ENCODE measurements at places on chromosomes 3 and 15.

DNA sequence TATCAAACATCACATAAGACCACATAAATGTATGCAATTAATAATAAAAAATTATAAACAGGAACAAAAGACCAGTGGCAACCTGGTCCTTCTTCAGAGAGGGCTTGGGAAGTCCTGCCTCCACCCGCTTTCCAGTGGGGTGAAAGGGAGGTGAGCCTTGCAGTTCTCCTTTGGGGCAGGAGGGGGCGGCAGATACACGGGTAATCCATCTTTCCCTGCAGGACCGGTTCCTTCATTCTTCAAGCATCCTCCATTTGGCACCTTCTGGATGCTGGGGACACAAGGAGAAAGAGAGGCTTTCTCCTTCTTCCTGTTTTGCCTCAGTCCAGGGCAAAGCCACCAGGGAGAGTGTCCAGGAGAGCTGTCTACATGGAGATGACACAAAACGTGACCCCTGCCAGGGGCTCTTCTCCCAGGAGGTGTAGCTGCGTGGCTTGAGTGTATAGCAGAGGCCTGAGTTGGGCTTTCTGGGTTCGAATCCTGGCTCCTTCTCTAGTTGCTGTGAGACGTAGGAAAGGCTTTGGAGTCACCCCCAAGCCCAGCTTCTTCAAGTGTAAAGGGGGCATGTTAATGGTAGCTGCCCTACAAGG, 23.2 kb downstream of the RPLP1 start:
- peak; percentile 82 for DNase-seq

DNA sequence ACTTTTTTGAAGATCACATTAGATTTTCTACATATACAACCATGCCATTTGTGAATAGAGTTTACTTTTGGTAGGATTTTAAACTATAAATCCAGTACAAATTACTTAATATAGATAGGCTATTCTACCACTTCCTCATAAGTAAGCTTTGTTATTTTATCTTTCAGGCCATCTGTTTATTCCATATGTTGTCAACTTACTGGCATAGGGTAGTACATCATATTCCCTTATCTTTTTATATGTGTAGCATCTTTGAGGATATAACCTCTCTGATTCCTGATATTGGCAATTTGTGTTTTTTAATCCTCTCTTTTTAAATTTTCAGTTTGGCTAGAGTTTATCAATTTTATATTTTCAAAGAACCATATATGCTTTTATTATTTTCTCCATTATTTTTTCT, 515.4 kb downstream of the DIPK2A start:
- DNase-seq = no peak

- peak; percentile 6 for DNase-seq
Measured at GRCh38 chr3:175150812-175151401, 291.8 kb downstream of the NAALADL2 start.

DNA sequence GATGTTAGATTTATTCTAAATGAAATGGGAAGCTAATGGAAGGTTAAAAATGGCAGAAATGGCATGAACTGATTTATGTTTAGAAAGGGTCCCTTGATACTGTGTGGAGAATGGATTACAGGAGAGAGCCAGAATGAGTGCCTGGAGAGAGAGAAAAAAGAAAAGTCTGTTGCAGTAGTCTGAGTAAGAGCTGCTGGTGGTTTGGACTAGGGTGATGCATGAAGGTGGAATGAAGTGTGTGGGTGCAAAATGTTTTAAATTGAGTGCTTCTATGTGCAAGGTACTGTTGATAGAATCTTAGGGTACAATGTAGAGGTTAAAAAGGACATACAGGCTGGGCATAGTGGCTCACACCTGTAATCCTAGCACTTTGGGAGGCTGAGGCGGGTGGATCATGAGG, 11.4 kb upstream of the MGA start:
- DNase-seq = no peak

GRCh38 chr3:67381667-67382272, 272.6 kb downstream of the SUCLG2 start:
- DNase-seq = peak; percentile 15

GRCh38 chr3:147886879-147887278, 477.7 kb downstream of the ZIC1 start:
- DNase-seq = no peak

DNA sequence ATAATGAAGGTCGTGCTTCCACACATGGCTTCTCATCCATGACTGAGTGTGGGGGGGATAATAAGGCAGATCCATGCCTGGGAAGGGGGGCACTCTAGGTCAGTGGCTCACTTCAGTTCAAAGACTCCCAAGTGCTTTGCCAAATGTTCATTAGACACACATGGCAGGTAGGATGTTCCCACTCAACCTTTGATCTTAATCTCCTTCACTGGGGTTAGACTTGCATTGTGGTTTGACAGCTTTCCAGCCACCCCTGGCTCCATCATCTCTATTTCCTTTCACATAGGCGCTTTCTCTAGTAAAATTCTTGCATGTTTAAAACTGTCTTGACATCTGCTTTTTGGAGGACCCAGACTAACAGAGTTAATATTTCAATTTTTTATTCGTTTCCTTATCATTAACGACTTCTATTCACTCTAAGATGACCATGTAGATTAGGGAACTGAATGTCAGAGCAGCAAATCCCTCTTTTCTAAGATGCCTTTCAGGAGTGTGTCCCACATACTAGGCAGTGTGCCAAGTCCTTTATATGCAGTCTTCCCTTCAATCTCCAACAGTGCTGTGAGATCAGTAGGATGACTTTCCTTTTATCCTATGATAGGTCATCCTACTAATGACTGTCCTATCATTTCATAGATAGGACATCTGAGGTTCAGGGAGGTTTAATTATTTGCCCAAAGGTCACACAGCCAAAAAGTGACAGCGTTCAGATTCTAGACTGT, 57.9 kb downstream of the BTD start:
- no peak for DNase-seq

DNA sequence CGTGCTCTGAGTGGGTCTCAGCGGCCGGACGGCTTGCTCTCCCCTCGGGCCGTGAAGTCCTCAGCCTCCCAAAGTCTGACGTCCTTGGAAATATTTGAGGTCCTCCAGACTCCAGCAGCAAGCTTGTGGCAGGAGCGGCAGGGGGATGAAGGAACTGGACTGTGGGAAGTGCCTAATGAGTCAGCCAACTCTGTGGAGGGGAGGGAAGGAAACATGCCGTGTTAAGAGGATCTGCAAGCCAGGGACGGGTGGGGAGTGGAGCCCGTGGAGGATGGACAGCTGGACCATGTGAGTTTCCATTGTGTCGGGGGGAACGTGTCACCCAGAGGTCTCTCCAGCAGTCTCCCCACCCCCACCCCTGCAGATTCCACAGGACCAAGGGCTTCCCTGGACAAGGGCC, 39.4 kb upstream of the IDH2 start:
- no peak for DNase-seq

GRCh38 chr3:40994611-40995010, 204.7 kb upstream of the CTNNB1 start:
- no peak for DNase-seq

DNA sequence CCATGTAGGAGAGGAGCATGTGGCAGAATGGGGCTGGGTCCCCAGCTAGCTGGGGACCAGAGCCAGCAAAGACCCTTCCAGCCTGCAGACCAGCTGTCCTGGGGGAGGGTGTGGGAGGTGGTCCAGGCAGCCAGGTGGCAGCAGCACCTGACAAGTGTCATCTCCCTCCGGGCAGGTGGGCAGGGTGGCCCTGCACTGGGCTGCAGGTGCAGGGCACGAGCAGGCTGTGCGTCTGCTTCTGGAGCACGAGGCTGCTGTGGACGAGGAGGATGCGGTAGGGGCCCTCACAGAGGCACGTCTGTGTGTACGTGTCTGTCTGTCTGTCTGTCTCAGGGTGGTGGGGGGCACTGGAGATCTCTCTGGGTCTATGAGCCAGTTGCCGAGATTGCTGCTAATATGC, 5.5 kb downstream of the ANKDD1A start:
- no peak for DNase-seq

GRCh38 chr15:69164807-69165636, 4.6 kb downstream of the GLCE start:
- DNase-seq = no peak

DNA sequence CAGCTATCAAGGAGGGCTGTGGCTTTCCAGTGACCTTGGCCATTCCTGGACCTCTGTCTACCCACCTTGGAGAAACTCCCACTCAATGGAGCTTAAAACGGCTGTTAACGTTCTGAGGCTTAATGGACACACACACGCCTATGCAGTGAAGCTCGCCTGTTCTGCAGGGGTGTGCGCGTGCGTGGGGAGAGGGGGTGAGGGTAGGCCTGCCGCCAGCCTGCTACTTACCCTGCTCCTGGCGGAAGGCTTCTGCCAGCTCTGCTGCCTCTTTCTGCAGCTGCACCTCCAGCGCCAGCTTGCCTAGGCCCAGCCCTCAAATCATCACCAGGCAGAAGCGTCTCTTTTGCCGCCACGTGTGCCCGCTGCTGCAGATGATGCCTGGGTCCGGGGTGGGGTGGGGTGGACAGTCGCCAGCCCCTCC, 23.2 kb upstream of the PARL start:
- no peak for DNase-seq

DNA sequence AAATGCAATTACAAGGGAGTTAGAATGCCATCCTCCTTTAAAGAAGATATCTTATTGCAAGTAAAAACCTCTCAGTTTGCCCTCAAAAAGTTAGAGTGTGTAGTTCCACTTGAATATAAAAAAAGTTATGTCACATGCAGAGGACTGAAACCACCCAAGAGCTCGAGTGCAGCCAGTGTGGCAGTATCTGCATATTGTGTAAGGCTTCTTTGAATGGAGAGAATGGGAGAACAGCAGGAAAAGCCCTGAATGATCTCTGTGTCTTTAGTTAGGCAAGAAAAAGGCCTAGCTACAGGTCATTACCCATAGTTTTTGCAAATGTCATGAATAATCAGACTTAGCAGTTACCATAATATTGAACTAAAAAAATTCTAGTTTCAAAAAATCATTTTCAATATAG, 13.9 kb upstream of the TEX9 start:
- no peak for DNase-seq

GRCh38 chr3:42025370-42026138, 63.7 kb upstream of the ULK4 start:
- DNase-seq = peak; percentile 64

GRCh38 chr15:79896131-79896633, 632 bp downstream of the MTHFS start:
- DNase-seq = peak; percentile 12

GRCh38 chr3:186234152-186234551, 125.3 kb upstream of the ETV5 start:
- no peak for DNase-seq

GRCh38 chr3:189512039-189512438, 119.2 kb upstream of the TP63 start:
- DNase-seq = no peak

DNA sequence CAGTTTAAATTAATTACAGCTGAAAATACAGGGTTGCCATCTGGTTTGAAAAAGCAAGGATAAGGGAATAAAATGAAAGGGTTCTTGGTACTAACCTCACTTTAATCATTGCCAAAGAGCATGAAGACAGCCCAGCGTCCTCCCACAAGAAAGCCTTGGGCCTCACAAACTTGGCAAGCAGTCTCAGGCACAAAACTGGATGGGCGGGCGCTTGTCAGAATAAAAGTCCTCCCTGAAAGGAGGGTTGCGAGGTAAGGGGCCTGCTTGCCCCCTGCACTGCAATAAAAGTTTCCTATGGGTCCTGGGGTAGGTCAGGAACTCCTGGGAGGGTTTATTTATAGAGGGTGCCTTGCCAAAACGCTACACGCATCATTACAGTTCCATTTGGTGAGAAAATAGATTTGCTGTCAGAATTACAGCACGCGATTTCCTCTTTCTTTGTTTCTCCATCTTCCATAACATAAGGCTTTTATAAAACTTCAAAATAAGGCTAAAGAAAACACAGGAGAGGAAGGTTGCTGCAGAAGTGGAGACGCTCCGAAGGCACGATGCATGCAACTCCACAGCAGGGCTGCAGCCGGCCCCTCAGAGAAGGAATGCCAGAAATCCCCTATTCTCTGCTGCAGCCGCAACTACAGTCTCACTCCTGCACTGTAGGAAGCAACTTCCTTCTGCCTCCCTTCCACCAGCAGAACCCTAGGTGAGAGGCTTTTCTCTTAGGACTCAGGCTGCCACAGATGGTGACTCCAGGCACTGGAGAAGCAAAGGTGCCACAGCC, 61.3 kb downstream of the VGLL4 start:
- DNase-seq = peak; percentile 61

GRCh38 chr15:66838671-66839239, 136.7 kb downstream of the SMAD6 start:
- DNase-seq = peak; percentile 60

- no peak for DNase-seq
Measured at GRCh38 chr15:62979252-62979651, 63.3 kb upstream of the TPM1 start.

- DNase-seq = no peak
Measured at GRCh38 chr15:77611767-77612166, 20.9 kb downstream of the LINGO1 start.

- DNase-seq = no peak
Measured at GRCh38 chr3:123278446-123278845, 76.7 kb downstream of the SEC22A start.

GRCh38 chr3:55749036-55749435, 261.9 kb upstream of the WNT5A start:
- no peak for DNase-seq

DNA sequence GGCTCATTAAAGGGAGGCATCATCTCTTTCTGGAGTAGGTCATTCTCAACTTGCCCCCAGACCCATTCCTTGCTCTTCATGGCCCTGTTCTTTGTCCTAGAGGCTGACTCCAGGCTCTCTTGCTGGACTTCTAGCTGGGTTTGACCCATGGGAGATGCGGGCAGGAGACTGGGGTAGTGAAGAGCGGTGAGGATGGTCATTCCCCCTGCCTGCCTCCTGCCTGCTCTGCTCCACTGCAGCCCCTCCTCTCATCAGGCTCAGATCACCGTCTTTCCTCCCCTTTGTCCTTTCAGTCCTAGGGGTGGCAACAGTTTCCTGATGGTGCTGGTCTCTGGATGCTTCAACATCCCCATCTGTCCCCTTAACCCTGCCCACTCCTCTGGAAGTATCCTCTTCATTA, 170.9 kb downstream of the ABHD5 start:
- DNase-seq = no peak

- no peak for DNase-seq
Measured at GRCh38 chr3:143208976-143209714, 89.6 kb downstream of the CHST2 start.

DNA sequence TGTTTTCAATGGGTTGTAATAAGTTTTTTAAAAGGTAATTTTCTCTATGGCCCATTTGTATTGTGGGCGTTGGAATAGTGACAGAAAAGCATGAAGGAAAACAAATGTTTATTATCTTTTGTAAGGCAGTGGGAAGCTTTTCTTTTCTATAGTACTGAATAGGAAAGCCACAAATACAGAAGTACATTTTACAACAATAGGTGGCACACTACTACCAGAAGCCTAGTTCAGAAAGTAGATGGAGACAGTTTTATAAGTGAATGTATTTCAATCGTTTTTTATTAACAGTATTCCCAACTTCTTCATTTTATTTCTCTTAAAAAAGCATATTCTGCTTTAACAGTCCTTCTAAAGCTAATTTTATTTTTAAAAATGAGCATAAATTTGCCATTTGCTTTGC, 296.7 kb downstream of the PTPRG start:
- DNase-seq = no peak

GRCh38 chr3:78754066-78754743, 1013.6 kb downstream of the ROBO1 start:
- DNase-seq = no peak

GRCh38 chr3:119013951-119014350, 20.7 kb downstream of the IGSF11 start:
- no peak for DNase-seq

GRCh38 chr3:69767571-69767970, 28.3 kb downstream of the MITF start:
- no peak for DNase-seq
